HFF-Myc (cell line): ENCODE measurements at places on chromosomes 1 and 21.

GRCh38 chr1:106688446-106688845, 368.0 kb upstream of the PRMT6 start:
- DNase-seq: no peak

DNA sequence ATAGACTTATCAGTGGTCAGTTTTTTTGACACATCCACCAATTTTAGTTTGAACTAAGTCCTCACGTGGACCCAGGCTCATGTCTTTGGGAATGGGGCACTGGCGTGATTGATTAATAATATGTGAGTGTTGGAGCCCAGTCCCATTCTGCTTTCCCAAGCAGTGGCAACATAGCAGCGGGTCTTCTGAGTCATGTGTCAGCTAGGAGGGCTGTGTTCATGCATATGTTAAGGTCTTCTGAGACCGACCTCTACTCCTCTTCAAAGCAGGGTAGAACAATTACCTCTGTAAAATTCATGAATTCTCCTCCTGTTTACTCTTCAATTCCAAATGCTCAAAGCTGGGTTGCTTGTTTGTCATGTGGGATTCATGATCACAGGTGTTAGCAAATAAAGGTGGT, 291.3 kb downstream of the CAMTA1 start:
- no peak for DNase-seq

GRCh38 chr1:180585994-180586359, 27.2 kb downstream of the OVAAL start:
- no peak for DNase-seq

- DNase-seq: no peak
Observed at GRCh38 chr21:37642493-37642892, 273.8 kb downstream of the KCNJ6 start.

DNA sequence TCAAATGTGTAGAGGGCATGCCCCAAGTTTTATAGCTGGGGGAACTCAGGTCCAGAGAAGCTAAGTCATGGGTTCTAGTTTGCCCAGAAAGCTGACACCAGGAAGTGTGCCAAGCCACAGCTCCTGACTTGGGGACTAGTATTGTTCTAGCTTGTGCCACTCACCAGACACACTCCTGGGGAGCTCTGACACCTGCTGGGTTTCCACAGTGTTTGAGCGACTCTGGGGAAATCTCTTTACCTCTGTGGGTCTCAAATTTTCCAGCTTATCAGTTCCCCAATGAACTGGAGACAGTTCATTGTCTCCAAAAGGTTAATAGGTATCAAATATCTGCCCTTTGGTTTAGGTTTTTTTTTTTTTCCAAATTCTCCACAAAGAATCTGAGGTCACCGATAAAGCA, 4.2 kb downstream of the KISS1 start:
- no peak for DNase-seq

DNA sequence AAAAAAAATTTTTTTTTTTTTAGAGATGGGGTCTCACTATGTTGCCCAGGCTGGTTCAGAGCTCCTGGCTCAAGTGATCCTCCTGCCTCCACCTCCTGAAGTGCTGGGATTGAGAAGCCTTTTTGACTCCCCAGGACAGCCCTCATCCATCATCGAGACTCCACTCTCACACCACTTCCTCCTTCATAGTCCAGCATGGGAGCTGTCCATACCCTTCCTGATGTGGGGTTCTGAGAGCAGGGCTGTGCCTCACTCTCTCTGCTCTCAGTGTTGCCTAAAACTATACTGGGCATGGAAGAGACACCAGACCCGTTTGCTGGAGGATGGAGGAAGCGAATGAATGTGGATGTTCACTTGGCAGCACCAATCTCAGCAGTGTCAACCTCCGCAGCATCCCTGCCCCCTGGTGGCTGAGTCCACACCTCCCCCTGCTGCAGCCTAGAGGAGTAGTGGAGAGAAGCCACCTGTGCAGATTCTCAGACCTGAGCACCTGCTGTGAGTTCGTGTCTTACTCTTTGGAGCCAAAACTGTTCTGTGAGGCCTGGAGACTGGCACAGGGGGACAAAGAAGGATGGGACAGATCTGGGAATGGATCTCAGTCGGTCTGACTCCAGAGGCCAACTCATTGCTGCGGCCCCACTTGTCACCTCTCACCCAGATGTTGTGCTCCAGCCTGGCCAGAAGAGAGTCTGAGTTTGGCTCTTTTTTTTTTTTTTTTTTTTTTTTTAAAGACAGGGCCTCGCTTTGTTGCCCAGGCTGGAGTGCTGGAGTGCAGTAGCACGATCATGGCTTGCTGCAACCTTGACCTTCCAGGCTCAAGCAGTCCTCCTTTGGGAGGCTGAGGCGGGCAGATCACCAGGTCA, 17.7 kb downstream of the TINAGL1 start:
- no peak for DNase-seq

GRCh38 chr1:2190491-2190976, 4.0 kb downstream of the FAAP20 start:
- no peak for DNase-seq

GRCh38 chr21:35071347-35071746, 22.2 kb upstream of the RUNX1 start:
- DNase-seq: no peak

GRCh38 chr1:93670141-93670540, 11.5 kb downstream of the BCAR3 start:
- DNase-seq: no peak

- DNase-seq: no peak
Observed at GRCh38 chr1:52662645-52663313, 29.8 kb downstream of the SHISAL2A start.

DNA sequence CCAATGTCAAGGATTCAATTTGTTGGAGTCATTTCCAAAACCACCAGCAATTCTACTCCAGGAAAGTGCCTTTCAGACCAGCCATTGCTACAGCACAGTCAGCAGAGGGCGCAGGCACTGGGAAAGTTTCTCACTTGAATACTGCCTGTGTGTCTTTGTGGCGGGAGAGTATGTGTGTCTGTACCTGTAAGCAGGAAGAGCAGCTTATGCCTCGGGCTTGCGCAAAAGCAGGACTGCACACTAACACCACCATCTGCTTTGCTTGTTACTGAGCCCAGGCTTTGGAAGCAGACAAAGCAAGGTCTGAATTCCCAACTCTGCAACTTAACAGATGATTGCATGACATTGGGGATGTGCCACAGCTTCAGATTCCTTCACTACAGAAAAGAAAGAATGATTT, 7.0 kb upstream of the CTSE start:
- peak; percentile 29 for DNase-seq

GRCh38 chr21:34499116-34499515, 12.9 kb downstream of the KCNE1 start:
- DNase-seq: no peak

GRCh38 chr1:55107101-55107500, 67.8 kb downstream of the PCSK9 start:
- DNase-seq: no peak

- DNase-seq: no peak
Observed at GRCh38 chr1:45753248-45754037, 3.0 kb upstream of the IPP start.

DNA sequence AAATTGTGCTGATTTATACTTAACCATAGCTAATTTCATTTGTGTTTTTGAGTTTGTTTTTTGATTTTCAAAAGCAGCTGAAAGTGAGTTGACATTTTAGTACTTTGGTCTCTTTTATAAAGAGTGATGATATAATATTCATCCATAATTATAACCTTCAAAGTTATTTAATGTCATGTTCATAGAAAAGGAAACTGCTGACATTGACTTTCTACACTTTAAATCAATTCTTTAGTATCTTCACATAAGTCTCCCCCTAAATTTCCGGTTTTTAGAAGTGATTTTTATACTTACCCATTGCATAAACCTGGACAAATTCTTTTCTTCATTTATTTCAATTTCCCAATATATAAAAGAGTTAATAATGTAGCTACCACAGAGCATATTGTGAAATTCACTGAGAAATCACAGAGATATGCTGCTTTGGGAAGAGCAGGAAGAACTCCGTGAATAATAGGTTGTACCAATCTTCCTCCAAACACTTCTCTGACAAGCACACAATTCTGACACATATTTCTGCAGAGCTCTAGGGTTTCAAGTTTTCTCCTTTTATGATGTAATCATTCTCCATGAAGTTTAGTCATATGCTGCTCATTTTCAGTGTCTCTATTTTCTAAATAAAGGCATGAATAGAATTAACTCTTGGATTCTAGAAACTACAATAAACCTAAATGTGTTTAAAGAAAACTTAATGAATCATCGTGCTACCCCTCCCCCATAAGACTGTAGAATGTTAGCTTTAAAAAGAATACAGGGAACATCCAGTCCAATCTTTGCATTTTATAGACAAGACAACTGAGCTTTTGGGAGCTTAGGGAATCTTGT, 25.6 kb upstream of the CDC42BPA start:
- peak; percentile 44 for DNase-seq

DNA sequence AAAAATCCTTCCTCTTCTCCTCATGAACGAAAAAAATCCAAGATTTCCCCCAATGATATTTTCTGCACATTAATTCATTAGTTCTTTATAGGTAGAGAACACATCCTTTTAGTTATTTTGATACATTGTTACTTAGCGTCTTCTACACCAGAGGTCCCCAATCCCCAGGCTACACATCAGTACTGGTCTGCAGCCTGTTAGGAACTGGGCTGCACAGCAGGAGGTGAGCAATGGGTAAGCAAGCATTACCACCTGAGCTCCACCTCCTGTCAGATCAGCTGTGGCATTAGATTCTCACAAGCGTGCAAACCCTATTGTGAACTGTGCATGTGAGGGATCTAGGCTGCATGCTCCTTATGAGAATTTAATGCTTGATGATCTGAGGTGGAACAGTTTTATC, 13.0 kb downstream of the EXTL2 start:
- no peak for DNase-seq

DNA sequence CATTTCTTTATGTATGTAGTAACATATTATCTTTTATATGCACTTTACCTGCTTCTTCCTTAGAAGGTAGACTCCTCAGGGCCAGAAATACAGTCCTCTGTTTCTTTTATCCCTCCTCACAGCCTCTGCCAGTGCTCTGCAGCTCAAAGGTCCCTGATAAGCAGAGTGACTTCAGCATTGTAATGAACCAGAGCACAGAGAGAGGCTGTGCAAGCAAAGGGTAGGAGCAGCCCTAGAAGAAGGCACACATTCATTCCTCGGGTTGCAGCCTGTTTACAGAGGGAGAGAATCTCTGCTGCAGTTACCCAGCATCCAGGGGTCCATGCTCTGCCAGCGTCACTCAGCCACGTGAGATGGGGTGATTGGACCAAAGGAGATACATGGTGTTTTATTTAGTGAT, 101.1 kb downstream of the RHOU start:
- DNase-seq: no peak

DNA sequence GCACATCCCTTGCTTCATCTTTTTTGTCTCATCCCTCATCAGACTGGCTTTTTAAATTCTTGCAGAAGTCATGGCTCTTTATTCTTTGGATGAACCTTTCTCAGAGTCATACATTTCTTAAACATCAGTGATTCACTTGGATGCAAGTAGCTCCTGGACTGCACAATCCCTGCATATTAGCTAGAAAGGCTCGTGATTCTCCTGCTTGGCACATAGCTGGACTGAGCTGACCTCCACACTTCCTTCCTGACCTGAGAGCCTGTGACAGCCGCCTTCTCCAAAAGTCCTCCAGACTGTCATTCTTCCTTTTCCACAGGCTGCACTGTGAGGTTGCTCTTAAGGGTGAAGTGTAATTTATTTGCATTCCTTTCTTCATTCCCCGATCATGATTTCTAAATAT, 109.4 kb downstream of the RGL1 start:
- no peak for DNase-seq

DNA sequence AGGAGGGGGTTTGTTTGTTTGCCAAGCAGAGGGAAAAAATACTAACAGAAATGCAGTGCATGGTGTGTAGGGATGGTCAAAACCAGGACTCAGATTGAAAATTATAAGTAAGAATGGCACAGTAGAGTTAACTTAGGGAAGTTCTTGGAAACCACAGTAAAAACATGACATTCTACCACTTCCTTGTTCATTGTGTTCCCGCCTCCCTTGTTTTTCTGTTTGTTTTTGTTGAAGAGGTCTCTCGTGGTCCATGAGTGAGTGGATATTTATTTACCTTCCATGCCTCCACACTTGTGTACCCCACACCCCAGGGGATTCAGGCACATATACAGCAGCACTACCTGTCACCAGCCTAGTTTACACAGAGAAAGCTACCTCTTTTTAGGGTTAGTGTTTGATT, 69.6 kb downstream of the OLFML2B start:
- no peak for DNase-seq

DNA sequence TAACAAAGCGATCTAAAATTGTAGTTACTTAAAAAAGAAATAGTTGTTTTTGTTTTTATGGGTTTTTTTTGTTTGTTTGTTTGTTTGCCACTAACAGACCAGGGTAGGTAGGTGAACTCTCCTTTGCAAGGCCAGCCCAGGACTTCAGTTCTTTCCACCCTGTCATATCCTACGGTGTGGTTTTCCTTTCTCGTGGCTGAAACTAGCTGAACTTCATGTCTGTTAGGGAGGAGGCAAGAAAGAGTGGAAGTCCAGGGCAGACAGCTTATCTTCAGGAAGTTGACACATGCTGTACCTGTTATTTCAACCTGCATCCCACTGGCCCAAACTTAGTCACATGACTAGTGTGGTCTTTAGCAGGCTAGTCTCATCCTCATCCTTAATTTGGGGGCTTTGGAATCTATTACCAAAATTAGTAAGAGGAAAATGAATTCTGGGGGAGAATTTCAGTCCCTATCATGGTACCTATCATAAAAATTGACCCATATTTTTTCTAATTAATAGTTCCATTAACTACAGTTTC, 62.9 kb upstream of the LRRC7 start:
- no peak for DNase-seq

DNA sequence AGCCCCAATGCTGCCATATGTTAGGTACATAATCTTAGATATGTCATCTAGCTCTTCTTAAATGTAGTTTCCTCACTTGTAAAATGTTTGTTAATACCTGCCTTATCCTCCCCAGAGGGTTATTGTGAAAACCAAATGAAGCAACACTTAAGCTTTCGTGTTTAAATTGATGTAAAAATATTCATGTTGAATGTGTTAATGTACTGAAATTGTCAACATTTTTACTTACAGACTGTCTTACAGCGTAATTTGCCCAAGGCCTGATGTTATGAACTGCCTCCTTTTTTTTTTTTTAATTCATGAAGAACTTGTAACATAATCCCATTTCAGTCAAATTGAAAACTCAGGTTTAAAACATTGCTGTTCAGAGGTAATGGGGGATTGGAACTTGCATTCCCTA, 25.6 kb upstream of the ENAH start:
- DNase-seq: no peak

- DNase-seq: no peak
Observed at GRCh38 chr1:10152709-10153284, 57.6 kb upstream of the KIF1B start.

GRCh38 chr1:50615036-50615750, 191.9 kb upstream of the DMRTA2 start:
- no peak for DNase-seq

GRCh38 chr1:4871373-4871772, 217.0 kb downstream of the AJAP1 start:
- DNase-seq: no peak
